ENCODE measurements at places on chromosomes 2 and 18.

DNA sequence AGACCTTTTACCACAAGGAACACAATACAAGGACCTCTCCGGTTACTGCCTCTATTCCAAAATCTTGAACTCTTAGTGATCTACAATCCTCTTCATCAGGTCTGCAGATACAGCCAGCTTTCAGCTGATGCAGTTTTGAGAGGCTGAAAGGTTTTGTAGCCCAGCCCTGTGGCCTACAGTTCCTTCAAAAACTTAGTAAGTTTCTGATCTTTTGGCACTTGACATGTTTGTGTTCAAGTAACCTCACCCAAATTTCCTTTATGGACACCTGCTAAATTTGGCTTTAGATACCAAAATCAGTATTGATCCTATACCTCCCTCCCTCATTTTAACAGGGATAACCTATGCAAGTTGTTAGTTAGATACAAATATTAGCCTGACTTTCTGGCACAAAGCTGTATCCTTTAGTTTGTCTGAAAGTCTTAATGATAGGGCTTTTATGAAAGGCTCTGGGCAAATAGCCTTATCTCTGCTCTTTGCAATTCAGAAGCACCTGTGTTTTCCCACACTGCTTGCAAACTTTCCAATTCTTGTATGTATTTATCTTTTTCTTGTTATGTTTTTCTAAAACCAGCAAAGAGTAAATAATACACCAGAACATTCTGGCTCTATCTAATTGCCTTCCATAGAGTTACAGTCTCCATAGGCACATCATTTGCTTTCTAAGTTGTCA lies 650.5 kb upstream of the KLHL29 start:
- no peak for DNase-seq

GRCh38 chr2:177363332-177363731 lies 29.2 kb upstream of the AGPS start:
- no peak for DNase-seq

DNA sequence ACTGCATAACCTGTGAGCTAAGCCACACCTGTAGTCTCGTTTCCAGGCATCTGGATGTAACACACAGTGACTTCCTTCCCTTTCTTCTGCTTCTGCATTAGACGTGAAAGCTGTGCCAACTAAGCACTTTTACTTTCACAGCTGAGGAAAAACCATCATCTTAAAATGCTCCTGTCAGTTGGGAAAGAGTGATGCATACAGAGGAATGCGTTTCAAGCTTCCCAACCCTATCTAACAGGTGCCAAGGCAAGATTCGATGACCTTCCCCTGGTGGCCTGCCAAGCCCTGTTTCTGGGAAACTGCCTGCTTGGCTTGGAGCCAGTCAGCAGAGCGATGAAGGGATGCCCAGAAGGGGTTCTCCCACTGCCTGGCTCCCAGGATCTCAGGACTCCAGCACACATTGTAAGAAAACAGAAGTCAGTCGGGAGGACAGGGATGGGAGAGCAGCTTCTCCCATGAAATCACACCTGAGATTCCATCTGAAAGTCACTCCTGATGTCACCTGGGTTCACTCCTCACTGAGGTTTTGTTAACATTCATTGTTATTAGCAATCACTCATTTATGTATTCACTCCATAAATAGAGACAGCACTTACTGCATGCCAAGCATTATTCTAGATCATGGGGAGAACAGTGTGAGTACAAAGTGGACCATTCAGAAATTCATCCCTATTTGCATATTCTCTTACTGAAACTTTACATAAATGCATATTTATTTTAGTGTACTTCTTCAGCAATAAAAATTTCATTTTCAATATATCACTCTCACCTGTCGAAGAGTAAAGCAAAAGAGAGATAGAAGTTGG lies 64.1 kb downstream of the DTNA start:
- DNase-seq = no peak

DNA sequence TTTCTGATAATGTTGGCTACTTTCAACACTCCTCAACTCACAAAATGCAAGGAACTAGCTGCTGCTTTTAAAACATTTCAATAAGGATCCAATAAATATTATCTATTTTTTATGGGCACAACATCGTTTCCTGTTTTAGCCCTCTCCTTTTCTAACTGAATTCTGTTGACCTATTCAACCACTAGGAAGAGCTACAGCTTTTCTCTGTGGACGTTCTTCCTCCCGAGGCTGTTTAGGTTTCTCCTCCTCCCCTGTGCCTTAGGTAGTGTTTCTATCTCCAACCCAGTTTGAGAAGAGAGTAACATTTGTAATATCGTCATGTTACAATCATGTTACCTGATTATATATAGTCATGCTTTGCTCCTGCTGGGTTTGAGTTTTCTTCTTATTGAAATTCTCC lies 91.3 kb upstream of the ITGB6 start:
- no peak for DNase-seq

GRCh38 chr2:159573846-159574606 lies 42.3 kb downstream of the BAZ2B start:
- no peak for DNase-seq

DNA sequence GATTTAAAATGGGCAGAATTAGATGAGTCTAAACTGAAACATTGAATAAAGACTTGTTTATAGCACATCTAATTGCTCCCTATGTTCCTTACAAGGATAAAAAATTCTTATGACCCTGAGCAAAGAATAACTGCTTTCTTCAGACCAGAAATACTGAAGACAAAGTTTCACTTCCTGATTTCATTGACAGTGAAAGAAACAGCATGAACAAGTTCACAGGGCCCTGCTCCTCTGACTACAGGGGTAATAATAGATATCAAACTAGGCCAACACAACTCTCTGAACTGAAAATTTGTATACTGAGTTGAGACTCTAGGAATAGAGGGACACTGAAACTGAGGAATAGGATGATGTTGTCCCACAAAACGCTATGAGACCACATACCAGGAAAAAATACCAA lies 1383.3 kb upstream of the CDH2 start:
- no peak for DNase-seq

DNA sequence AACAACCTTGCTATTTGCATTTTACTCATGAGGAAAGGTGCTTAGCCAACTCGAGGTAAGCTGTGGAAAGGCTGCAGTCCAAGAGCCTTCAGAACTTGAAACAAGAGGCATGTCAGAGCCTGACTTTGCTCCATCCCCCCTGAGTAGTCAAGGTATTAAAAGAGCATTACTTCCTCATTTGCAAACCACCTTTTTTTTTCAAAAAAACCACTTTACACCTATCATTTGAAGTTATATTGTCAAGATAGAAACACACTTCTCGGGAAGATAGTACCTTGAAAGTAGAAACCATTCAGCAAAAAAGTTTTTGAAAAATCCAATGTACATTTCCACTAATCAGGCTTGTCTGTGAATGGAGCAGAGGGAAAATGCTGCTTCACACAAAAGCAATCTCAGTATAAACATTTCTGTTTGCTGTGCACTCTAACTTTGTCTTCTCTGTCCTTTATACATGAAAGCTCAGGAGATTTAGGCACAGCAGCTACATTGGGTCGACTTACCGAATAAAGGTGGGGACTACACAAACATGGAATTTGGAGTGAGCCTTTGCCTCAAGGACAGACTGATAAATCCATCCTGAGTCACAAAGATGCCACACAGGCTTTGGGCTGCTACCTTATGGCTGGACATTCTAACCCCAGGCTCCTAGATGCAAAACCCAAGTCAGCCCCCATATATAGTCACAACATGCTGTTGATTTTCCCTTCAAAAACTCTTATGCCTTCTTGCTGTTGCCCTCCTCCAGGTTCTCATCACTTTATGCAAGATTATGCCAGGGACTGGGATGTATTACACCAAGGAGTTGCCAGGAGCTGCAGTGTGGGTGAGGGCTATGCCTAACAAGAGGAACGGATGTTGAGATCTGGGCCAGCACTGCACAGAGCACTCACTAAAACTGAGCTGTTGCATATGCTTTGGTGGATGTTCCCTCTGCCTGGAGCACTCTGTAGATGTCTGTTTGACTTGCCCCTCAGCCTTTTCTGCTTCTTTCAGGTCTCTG lies 41.4 kb upstream of the EML4 start:
- DNase-seq = no peak

DNA sequence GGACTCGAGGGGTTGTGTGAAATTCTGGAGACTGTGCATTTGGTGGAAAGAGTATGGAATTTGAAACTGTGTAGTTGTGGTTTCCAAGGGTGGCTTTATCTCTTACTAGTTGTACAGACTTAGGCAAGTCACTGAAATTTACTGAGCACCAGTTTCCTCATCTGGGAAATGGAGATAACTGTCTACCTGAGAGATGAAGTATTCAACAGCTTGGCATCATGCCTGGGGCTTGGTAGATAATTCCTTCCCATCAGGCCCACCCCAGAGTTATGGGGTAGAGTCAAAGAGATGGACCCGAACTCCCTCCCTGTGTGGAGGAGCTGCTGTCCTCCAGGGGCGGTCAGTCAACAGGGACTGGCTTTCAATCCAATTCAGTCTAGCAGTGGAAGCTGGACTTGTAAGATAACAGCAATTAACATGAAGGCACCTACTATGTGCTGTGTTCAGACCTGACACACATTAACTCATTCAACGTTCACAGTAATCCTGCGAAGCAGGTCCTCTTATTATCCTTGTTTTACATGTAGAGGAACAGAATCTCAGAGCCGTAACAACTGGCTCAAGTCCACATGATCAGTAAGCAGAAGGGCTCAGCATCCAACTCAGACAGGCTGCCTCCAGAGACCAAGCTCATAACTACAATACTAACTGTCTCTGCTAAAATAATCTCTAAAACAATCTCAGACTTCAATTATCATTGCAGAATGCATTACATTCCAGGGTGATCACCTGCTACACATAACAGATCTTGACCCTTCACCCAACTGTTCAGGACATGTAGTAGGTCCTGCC lies 432.1 kb downstream of the LPIN1 start:
- DNase-seq = no peak

DNA sequence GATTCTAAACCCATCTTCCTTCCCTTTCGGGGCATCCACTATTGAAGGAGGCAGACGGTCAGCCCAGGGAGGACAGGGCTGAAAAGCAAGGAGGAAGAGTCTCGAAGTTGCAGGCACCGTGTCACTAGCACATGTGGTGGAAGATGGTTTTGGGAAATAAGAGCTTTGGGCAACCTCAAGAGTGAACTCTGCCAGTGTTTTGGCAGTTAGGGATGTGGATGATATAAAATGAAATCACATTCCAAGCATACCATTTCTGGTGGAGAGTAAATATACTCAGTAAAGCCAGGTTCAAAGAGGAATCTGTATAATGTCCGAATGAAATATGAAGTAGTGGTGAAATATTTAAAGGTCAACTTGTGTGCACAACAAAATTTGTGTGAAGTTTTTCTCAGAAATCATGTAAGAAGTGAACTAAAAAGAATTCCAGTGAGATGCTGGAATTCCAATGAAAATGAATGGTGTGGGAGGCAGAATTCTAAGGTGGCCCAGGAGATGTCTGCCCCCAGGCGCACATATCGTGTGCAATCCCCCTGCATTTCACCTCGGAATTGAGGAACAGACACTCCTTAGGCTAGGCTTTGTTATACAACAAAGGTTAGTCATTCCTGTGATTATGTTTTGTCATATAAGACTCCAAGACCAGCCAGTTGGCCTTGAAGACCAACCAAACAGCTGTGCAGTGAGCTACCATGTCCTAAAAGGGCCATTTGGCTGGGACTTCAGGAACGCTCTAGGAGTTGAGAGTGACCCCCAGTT lies 147.1 kb downstream of the SH3BP4 start:
- no peak for DNase-seq

- DNase-seq = no peak
Measured at GRCh38 chr2:41698678-41699422, 349.0 kb upstream of the PKDCC start.

- no peak for DNase-seq
Measured at GRCh38 chr18:47936952-47937351, 6.5 kb upstream of the SMAD2 start.

DNA sequence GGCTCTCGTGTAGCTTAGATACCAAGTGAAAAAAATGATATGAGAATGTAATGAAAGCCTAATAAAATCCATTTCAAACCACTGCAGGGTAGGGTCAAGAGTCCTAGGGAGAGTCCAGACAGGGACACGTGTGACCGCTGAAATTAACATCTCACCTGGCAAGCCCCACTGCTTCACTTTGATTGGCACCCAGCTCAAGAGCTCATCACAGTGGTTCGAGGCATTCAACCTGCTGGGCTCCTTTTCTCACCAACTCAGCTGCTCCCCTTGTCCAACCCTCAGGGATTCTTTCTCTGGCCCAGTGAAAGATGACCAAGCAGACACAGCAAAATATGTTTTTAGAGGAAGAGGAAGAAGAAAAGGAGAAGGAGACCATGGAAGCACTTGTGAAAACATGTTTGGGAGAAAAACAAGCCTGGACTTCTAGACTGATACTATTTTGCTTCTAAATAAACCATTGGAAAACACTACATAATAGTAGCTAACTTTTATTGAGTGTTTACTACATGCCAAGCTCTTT lies 49.2 kb upstream of the CREB1 start:
- no peak for DNase-seq

DNA sequence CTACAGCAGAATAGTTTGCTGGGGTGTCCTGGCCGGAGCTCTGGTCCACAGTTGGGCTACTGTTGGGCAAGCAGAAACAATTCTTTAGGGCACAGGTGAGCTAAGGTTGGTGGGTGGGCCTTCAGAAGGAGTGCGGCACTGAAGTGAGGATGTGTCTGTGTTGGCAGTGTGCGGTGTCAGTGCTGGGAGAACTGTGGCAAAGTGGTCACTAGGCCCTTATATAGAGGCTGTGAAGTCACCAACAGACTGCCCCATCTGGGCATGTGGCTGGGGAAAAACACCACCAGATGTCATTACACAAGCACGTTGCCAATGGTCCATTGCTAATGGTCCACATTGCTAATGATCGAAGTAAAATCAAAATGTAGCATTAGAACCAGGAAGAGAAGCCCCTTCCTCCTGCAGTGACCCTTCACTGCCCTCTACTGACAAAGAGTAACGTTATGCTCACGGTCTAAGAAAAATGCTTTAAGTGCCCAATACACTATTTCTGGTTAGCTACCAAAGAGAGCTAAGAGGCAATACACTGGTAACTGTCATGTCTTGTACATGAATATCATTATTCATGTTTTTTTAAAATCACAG lies 21.3 kb downstream of the SCN1A start:
- DNase-seq = no peak

GRCh38 chr2:30448866-30449265 lies 1.8 kb downstream of the LCLAT1 start:
- no peak for DNase-seq

DNA sequence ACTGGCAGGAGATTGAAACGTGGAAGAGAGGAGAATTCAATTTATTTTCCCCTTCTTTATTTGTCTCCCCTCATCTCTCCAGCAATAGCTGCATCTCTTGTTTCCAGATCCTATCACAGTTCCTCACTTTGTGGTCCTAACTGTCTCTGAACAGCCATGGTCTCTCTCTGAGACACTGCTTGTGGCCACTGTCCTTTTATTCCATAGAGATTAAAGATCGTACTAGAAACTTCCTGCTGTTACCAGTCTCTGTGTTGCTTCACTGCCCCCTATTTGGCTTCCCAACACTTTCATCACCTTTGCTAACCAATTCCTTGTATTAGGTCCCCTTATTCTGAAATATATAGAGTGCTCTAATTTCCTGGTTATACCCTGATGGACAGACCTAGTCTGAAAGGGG lies 48.9 kb upstream of the CAVIN2 start:
- no peak for DNase-seq

GRCh38 chr2:14535156-14535555 lies 97.4 kb upstream of the LRATD1 start:
- no peak for DNase-seq
